ENCODE measurements at places on chromosomes 11 and 22. TPM values are rescaled to one million over a fixed set of nuclear protein-coding genes. Genes with fewer than 3 reads are reported as not detected.

DNA sequence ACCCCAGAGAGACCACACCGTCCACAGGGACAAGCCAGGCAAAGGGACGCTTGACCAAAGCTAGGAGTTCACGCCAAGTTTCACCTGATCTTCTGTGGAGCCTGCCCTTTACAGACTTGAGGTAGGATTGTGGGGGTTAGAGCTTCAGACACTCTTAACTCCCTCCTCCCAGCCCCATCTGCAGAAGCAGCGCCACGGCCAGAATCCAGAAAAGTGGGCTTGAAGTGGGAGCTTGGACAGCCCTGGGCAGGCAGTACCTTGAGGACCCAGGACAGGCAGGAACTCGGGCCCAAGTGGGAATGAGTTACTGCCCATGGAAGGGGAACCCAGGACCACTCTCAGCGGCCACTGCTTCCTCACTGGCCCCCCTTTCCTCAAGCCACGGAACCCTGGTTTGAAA lies 695.9 kb downstream of the TBC1D22A start:
- no peak for DNase-seq

GRCh38 chr22:44753189-44754042 lies 1.0 kb downstream of the ARHGAP8 start:
- DNase-seq = peak; percentile 22

GRCh38 chr11:4643682-4644081 lies at the start of gene OR51E1:
OR51E1 (plus strand) TSS chr11:4643982; CDS start chr11:4652527, 8,545 bp downstream.
- no peak for DNase-seq

GRCh38 chr11:36724742-36725385 lies 126.8 kb upstream of the RAG2 start:
- DNase-seq = no peak

DNA sequence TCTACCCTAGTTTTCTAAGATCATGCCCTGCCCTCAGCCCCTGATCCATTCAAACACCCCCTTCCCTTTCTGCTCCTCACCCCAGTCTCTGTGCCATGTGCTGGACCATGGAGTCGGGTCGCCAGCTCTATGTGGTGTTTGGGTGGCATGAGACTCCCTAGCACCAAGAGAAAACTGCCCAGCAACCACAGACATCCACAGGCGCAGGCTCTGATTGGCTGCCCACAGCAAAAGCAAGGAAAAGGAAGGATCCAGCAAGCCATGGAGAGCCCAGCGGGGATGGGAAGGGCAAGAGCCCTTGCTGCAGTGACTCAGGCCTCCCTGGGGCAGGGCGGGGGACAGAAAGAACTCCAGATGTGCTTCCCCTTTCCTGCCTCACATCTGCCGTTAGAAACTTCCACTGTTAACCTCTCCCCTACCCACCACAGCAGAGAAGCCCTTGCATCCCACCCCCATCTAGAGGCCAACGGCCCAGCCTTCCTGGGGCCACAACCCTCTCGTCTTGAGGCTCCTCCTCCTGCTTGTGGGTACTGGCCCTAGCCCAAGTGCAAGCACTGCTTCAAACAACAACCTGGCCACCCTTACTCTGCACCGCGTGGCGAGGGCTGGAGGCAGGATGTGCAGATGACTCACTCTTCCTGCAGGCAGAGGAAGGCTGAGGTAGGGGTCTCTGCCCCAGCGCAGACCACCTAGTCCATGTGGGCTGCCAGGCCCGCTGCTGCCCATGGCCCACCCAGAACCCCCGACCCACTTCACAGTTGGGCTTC lies 9.7 kb upstream of the AHNAK start:
- DNase-seq = peak; percentile 98

Gene OR4C5
- not detected for total RNA-seq

DNA sequence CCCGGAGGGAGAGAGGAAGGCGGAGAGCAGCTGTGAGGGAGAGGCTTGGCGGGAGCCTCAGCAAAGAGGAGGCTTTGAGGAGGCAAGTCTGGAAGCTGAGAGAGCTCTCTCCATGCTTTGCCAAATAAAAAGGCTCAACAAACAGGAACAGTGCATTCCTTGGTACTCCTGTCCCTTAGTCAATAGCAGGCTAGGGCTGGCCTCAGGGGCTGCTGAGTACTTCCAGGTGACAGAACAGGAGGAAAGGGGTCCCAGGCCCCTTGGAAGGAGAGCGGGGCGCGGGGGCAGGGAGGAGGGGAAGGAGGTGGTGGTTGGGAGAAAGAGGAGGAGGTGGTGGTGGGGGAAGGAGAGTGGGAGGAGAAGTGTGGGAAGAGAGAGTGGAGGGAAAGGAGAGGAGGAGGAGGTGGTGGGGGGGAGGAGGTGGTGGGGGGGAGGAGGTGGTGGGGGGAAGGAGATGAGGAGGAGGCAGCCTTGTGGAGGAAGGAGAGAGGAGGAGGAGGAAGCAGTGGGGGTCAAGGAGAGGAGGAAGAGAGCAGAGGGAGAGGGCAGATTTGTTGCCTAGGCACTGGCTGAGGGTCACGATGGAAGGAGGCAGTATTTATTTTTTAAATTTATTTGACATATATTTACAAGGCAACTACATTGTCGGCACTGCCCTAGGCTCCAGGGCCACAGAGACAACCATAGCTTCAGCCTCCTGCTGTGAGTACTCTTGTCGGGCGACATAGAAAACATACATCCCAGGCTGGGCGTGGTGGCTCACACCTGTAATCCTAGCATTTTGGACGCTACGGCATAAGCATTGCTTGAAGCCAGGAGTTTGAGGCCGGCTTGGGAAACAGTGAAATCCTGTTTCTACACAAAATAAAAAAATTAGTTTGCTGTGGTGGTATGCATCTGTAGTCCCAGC lies 74.2 kb upstream of the ZBED5 start:
- no peak for DNase-seq

DNA sequence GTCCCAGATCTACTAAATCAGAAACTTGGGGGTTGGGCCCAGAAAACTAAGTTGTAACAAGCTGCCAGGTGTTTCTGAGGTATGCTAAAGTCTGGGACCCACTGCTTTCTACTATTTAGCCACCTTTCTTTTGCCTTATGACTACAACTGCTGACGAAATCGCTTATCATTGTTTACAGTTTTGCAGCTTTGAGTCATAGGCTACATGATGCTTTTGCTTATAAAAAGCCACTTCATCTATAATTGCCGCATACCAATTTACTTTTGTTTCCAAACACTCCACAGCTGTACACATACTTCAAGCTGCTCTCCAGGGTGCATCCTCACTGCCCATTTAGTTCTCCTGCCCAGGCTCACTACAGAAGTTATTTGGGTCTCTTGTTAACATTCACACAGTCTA lies 144.7 kb downstream of the ENTHD1 start:
- peak; percentile 51 for DNase-seq

- DNase-seq = no peak
Measured at GRCh38 chr22:20095521-20095920, 15.5 kb downstream of the DGCR8 start.

GRCh38 chr11:3231550-3231850 lies 717 bp downstream of the MRGPRE start:
- no peak for DNase-seq

Gene VPREB1
- not detected for total RNA-seq

Gene SLC22A9
- not detected for total RNA-seq

GRCh38 chr11:20258376-20258895 lies 98.2 kb upstream of the DBX1 start:
- no peak for DNase-seq

DNA sequence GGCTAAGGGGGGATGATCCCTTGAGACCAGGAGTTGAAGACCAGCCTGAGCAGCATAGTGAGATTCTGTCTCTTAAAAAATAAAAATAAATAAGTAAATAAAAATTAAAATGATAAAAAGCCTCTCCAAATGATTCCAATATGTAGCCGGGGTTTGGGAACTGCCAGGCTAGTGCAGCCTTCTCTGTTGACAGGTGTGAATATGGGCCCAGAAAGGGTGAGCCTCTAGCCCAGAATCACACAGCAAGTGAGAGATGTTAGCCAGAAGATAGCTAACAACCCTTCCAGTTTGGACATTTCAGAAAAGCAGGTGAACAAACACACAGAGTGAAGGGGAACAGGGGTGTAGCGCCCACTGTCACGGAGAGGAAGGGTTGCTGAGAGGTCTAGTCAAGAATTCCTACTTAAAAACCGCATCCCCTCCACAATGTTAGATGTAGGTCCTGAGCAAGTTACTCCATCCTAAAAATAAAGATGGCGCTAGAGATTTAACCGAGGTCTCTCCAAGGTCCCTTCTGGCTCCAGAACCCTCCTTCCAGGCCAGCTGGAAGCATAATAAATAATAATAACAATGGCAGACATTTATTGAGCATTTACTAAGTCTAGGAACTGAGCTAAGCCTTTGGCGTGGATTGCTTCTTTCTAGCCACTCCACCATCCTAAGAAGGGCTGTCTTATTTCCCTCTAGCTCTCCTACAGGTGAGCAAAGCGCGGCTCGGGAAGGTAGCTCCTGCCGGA lies 51.6 kb downstream of the CYTH4 start:
- DNase-seq = no peak

- no peak for DNase-seq
Measured at GRCh38 chr11:124605719-124606118, 5.5 kb upstream of the PANX3 start.

DNA sequence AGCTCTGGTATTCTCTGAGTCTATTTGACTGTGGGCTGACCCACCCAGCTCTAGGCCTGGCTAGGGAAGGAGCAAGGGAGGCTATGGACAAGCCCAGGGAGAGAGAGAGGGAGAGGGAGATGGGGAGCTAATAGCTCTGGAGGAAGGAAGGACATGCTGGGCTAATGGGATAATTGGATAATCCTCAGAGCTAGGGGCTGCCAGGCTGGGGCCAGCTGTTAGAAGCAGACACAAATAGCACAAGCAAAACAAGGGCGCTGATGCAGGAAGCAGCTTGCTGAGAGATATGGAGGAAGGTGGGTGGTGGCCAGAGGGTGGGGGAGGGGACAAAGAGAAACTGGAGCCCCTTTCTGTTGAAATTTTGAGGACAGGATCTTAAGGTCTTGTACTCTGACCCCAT lies 23.2 kb downstream of the ADORA2A start:
- no peak for DNase-seq

DNA sequence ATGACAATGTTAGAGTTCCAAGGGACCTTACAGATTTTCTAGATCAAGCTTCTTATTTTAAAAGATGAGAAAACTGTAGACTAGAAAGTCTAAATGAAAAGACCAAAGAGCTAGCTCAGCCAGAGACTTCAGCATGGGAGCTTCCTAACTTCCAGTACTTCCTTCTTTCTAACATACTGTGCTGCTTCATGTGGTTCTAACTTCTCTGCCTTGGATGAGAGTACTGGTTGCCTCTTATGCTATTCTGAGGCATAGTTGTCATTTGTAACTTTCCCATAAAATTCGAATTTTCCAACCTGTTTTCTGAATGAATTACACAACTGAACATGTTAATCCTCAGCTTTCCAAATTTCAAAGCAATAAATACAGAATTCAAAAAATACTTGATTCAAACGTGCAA lies 1.8 kb downstream of the MTMR2 start:
- DNase-seq = no peak

GRCh38 chr11:118442301-118442700 lies 6.0 kb downstream of the KMT2A start:
- no peak for DNase-seq

DNA sequence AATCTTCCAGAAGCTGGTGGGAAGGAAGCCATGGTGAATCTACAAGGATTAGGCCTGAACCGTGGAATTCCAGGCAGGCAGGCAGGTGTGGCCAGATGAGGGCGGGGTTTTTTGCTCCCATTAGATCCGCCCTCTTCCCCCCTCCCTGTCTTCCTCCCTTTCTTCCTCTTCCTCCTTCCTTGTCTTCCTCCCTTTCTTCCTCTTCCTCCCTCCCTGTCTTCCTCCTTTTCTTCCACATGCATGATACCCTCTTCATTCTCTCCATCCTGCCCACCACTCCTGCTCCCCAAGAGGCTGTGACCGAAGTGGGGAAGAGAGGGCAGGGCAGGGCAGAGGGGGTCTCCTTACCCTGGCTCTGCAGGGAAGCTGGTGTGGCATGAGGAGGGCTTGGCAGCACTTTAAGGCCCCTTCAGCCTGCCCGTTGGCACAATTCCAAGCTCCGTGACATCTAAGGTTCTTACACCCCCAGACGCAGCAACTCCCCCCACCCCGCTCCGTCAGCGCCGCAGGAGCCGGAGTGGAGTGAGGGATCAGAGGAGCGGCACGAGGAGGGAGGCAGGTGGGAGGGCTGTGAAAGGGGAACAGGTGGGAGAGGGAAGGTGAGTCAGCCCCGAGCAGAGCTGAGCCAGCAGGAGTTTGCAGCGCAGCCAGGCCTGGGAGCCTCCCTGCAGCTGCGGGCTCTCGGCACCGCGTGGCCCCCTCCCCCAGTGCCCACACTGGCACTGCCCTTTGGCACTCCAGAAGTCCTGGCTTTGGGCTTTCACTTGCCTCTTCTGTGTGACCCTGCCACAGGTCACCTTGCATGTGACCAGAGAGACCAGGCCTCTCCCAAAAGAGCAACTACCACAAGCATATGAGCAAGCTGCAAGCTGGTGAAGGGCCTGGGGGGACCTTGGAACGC lies 32.1 kb downstream of the KCNJ4 start:
- no peak for DNase-seq

Gene C11orf98
- total RNA-seq = 72.4 TPM

Gene SLC25A1
- 133 TPM for total RNA-seq

GRCh38 chr11:113001709-113002108 lies 40.5 kb downstream of the NCAM1 start:
- DNase-seq = no peak

GRCh38 chr11:86620891-86621521 lies 51.4 kb downstream of the ME3 start:
- DNase-seq = peak; percentile 63

Gene MOV10L1
- 0.23 TPM for total RNA-seq

Gene PRODH
- total RNA-seq = not detected

DNA sequence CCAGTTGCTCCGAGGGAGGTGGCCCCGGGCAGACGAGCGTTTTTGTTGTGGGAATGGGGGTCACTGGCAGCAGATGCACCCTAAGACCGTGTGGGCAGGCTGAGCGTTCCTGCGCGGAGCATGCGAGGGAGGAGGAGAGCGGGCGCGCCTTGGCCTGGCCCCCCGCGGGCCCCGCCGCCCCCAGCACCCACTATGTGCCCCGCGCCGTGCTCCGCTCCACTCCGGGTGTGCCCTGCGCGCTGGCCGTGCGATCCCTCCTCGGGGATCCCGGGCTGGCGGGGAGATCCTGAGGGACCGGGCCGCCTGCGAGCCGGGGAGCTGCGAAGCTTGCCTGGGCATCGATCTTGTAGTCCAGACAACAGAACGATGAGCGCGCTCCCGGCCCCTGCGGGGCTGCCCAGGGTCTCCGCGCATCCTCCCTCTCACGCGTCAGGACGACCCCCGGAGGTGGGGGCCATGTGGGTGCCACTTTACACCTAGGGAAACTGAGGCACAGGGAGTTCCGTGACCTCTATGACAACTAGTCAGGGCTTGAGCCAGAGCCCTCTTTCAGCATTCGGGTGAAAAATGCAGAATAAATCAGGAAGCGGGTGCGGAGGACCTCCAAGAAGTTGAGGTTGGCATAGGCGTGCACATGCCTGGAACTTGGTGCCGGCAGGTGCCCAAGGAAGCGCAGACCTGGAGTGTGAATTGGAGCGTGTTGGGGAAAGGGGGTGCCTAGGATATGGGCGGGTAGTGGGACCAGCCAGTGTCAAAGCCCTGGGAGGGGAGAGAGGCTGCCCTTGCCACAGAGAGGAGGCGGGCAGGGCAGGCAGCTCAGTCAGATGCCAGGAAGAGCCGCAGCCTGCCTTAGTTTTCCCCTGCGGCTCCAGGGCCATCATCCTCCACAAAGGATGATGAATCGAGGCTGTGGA lies 1.3 kb upstream of the KMT5B start:
- no peak for DNase-seq

- no peak for DNase-seq
Measured at GRCh38 chr11:3156282-3156660, 8.8 kb downstream of the OSBPL5 start.

Gene DGAT2
- total RNA-seq = 1.2 TPM

GRCh38 chr22:30191040-30191701 lies 55.4 kb downstream of the LIF start:
- DNase-seq = peak; percentile 44

Gene NEFH
- 4.2 TPM for total RNA-seq
